Lower lobe of right lung (tissue), 2 donors: ENCODE measurements at places on chromosomes 6 and 20. TPM values are rescaled to one million over a fixed set of nuclear protein-coding genes. Genes with fewer than 3 reads are reported as not detected.

Gene RNF144B
- 109 TPM for total RNA-seq

Gene XRN2
- 62.1 TPM for total RNA-seq

Gene C20orf144
- not detected for total RNA-seq

Gene PI16
- total RNA-seq = 11.9 TPM

Gene BPIFA2
- not detected for total RNA-seq

Gene BPIFB2
- 0.21 TPM for total RNA-seq

Gene ERVFRD-1
- 0.65 TPM for total RNA-seq

Gene NOX3
- total RNA-seq = not detected

Gene EYA4
- 2.6 TPM for total RNA-seq

Gene SLC17A9
- 10.4 TPM for total RNA-seq

Gene NMBR
- total RNA-seq = not detected

Gene ENPP3
- total RNA-seq = 1.7 TPM

Gene ELOVL4
- total RNA-seq = 0.24 TPM

Gene PCIF1
- total RNA-seq = 34.7 TPM

Gene SNAP25
- total RNA-seq = 0.65 TPM

Gene PRKN
- 6.1 TPM for total RNA-seq

Gene GTF2H4
- 37.1 TPM for total RNA-seq

Gene ME1
- 12.9 TPM for total RNA-seq

Gene HLA-DPA1
- 600 TPM for total RNA-seq
